Activated CD4-positive, CD25-positive, alpha-beta regulatory T cell (primary cell): ENCODE measurements at places on chromosomes 12 and 14.

DNA sequence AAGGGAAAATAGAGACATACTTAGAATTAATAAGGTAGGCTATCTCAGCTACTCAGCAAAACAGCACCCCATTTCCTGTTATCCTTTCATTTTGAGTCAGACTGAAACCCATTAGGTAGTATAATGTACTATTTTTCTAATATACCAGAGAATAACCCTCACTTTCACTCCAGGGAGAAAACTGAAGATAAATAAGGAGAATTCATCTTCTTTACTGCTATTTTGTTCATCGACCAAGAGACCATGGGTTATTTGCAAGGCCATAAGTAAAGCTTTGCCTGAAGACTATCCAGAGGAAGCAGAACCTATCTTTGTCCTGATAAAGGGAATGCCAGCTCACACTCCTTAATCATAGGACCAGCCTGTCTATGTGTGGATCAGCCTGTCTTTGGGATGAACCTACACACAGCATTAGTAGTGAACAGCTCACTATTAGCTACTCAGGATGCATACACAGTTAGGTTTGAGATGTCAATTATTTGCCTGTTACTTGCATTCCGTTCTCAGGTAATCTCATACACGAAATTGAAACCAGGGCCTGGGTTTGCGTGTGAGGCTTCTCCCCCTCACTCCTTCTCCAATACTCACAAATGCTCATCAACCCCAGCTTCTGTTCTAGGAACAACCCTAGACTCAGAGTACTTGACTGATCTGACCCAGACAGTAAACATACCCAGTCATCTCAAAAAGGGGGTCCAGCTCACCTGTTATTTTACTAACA lies 124.4 kb downstream of the DAD1 start:
- no peak for DNase-seq

- DNase-seq: no peak
Measured at GRCh38 chr12:110344657-110345056, 58.9 kb downstream of the ANAPC7 start.

DNA sequence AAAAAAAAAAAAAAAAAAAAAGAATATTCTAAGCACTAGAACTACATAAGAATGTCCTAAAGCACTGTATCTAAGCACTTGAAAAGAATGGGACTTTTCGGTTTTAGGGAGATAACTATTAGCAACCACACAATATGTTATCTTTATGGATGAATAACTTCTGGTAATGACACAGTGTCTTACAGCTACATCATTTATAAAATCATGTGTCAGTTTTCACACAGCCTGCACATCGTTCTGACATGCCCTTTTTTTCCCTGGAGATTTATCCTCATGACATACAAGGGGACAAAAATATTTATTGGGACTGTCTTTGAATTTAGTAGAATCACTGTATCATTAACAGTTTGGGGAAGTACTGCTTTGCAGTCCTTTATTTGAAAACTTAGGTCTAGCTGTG lies 17.3 kb downstream of the TMEM19 start:
- DNase-seq: no peak

DNA sequence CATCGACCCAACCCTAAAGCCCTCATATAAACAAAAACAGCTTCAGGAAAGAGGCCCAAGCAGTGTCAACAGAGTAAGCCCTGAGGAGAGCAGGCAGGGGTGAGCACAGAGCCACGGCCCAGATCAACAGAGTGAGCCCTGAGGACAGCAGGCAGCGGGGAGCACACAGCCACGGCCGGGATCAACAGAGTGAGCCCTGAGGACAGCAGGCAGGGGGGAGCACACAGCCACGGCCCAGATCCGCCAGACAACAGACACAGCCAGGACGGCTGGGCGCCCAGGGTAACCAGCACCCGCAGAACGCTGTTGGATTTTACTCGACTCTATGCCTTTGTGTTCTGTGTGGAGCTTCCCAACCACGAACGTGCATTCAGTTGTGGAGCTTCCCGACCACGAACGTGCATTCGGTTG lies 15.0 kb downstream of the CCDC85C start:
- DNase-seq: no peak

GRCh38 chr12:57793920-57794319 lies 11.3 kb downstream of the TSFM start:
- DNase-seq: no peak

DNA sequence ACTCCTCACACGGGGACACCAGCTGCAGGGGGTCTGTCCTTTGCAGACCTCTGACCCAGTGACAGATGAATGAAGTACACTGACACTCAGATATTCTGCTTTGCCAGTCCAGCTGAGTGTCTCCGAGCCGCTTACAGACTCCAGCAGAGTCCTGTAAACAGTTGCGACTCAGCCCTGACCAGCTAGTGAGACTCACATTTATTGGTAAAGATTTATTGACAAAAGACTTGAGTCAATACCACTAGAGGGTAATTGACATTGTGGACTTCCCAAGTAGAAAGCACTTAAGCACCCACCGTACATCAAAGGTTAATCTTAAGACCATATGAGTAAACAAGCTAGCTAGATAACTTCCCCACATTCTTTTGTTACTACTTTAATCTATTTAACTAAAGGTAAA lies 9.8 kb upstream of the FKBP4 start:
- DNase-seq: no peak

DNA sequence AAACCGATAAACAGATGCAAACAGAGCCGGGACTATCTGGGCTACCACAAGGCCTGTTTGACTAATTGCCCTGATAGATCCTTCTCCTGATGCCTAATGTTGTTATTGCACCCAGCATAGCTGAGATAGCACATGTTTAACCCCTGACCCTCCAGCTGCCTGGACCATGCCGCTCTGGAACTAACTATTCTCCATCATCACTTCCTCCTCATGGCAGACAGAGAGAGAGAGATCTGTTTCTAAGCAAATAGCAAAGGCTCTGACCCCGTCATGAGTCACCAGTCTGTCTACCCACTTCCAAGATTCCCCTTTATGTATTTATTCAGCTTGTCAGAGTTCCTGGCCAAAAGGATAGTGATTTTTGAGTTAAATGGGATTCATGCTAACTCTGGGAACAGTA lies 58.2 kb upstream of the FLRT2 start:
- no peak for DNase-seq

DNA sequence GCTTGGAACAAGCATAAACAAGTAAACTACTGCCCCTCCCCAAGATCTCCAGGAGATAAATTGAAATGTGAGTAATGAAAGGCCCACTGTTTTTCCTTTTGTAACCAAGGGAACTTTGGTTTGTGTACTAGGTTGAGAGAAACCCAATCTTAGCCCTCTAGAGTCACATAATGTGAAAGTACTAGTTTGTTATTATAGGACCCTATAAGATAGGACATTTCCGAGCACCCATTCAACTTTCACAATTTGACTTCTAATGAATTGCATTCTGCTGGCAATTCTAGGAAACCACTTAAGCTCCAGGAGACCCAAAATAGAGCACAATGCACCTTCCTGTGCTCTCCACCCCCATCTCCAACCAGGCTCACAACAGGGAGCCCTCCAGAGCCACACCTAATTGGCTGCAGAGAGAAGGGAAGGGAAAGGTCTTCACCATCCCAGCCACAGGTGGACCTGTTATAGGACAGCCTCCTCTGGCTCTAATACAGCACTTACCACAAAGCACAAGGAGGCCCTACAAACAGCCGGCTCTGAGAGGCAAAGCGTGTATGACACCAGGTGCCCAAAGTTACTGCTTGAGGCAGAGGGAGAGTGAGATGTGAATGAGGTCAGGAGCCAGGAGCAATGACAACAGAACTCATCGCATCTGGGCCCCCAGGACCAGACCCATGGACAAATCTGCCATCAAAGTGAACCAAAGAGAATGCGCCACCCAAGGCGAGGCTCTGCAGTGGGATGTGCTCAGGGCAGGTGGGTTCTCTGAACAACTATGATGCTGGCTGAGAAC lies 163.3 kb upstream of the NTF3 start:
- DNase-seq: no peak

DNA sequence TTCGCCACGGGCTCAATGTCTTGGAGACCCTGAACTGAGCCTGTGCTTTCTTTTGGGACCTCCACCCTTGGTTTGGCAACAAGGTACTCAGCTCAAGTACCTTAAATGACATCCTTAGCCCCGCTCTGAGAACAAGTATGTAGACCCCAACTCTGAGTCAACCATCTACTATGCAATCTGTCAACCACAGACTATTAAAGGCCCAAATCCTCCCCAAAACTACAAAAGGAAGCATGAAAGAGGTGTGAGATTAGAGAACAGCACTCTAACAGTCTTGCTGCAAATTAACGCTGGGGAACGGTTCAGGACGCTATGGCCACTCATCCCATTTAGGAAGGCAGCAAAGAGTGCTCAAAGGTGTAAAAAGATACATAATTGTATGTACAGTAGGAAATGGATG lies 52.1 kb downstream of the CCDC88C start:
- DNase-seq: no peak

GRCh38 chr12:53298164-53298563 lies 1.3 kb upstream of the MYG1 start:
- no peak for DNase-seq

- no peak for DNase-seq
Measured at GRCh38 chr12:3161861-3162260, 84.7 kb downstream of the TSPAN9 start.

GRCh38 chr12:51827925-51828818 lies 20.3 kb downstream of the FIGNL2 start:
- no peak for DNase-seq

- DNase-seq: no peak
Measured at GRCh38 chr12:96766232-96766631, 140.8 kb upstream of the NEDD1 start.

DNA sequence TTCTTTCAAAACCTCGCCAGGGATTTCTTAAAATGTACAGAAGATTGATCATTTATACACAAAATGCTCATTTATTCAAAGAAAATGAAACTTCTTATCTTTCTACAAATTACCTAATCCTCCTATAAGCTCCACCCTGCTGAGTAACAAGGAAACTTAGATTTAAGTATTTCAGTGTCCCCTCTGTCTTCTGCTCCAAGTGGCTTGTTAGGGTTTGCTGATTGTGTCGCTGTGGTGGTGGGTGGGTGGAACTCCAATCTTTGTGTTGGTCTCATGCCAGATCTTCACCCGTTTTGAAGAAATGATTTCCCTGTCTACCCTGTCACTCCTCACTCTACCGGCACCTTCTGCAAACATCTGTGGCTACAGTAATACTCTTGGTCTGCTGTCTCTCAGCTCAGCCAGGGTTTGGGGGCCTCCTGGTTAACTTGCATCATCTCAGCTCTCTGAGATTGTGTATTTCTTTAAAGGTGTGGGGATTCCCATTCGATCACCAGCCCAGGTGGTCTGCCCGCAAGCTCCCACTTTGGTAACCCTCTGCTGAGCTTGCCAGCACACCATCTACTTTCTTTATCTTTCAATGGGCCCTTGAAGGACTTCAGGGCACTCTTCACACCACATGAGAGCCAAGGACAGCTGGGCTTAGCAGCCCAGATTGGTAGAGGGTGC lies 73.8 kb downstream of the DRAM1 start:
- no peak for DNase-seq

GRCh38 chr12:28800129-28800528 lies 348.9 kb upstream of the FAR2 start:
- no peak for DNase-seq

- no peak for DNase-seq
Measured at GRCh38 chr12:106657488-106657887, 74.7 kb downstream of the RFX4 start.

DNA sequence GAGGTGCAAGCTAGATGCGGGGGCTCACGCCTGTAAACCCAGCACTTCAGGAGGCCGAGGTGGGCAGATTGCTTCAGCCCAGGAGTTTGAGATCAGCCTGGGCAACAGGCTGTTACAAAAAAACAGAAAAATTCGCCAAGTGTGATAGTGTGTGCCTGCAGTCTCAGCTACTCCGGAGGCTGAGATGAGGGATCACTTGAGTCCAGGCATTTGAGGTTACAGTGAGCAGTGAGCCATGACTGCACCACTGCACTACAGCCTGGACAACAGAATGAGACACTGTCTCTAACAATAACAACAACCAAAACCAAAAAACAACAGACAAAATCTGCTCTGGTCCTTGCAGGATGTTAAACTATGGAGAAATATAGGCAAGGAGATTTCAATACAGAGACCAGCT lies 13.9 kb downstream of the BTBD7 start:
- DNase-seq: no peak

- no peak for DNase-seq
Measured at GRCh38 chr12:12718381-12718759, 1.2 kb downstream of the CDKN1B start.

DNA sequence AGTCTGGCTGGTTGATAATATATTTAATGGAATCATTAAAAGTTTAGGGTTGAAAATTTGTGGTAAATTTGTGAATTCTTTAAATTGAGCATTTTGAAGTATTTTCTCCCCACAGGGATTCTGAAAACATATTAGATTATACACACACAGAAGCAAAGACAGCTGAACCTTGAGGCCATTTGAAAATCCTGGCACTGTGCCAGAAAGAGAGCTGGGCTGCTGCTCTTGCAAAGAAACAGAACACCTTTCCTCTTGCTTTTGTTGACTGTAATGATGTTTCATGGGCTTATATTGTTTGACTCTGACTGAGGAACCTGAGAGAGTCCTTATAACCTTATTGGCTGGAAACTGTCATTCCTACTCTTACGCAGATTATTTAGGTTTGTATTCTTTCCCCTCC lies 4.8 kb downstream of the RNF34 start:
- no peak for DNase-seq

- no peak for DNase-seq
Measured at GRCh38 chr12:9075138-9075535, 40.6 kb downstream of the A2M start.

- DNase-seq: no peak
Measured at GRCh38 chr14:95346820-95347219, 27.1 kb upstream of the CLMN start.

DNA sequence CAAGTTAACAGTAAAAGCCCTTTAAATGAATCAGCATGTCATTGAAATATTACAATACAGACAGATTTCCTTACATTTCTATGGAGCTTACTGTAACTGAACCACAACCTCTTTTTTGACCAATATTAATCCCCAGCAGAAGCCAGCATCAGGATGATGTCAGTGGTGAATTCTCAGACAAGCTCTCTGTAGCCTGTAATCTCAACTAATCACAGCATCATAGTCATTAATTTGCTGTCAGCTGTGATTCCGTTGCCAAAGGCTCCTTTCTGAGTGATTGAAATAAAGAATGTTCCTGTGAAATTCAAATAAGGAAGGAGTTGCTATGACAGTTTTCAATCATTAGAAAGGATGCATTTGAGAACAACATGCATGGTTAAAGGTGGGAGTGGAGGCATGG lies 323.1 kb downstream of the PDZRN4 start:
- DNase-seq: no peak

DNA sequence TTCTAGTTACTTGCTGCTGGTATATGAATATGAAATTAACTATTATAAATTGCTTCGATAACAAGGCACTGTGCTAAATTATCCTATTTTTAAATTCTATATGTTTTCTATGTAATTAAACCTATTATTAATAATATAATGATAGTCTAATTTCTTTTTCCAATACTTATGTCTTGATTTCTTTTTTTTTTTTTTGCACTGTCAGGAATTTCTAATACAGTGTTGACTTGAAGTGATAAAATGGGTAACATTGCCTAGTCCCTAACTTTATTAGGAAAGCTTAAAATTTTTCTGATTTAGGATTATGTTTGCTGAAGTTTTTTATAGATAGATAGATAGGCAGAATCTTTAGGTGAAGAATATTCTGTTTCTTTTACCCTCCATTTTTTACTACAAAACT lies 13.6 kb upstream of the DHRS7 start:
- DNase-seq: no peak
